HT1080 (cell line): ENCODE measurements at places on chromosomes 4 and X. TPM values are rescaled to one million over a fixed set of nuclear protein-coding genes. Genes with fewer than 3 reads are reported as not detected.

Gene LNX1
- total RNA-seq, result 0.87 and 1.3 TPM in 2 replicates

Gene MYL5
- total RNA-seq, result 4.9 and 8.5 TPM in 2 replicates

Gene UCP1
- total RNA-seq, result 0.07 TPM in 1 of 2 replicates, not detected in the other

Gene SSX4B
- 0.27 TPM in 1 of 2 replicates, not detected in the other for total RNA-seq

Gene SERTM2
- total RNA-seq, result 0.20 TPM in 1 of 2 replicates, not detected in the other

Gene AMOT
- 2.7 and 7.9 TPM in 2 replicates for total RNA-seq

Gene CACNA1F
- not detected in 2 replicates for total RNA-seq

Gene ALPK1
- 3.7 and 5.1 TPM in 2 replicates for total RNA-seq

Gene ZNF157
- total RNA-seq, result not detected in 2 replicates

Gene ARMCX5
- total RNA-seq, result 11.5 and 22.3 TPM in 2 replicates

Gene PHKA1
- total RNA-seq, result 6.9 and 8.3 TPM in 2 replicates

Gene DCK
- total RNA-seq, result 23.3 and 30.7 TPM in 2 replicates

Gene GSPT2
- 7.4 and 7.5 TPM in 2 replicates for total RNA-seq

Gene YIPF7
- total RNA-seq, result not detected in 2 replicates

Gene TMPRSS11B
- not detected in 2 replicates for total RNA-seq

Gene PCSK1N
- total RNA-seq, result not detected in 2 replicates

Gene TACR3
- total RNA-seq, result not detected in 2 replicates

Gene GAGE12H
- not detected in 2 replicates for total RNA-seq

Gene HOPX
- total RNA-seq, result not detected in 2 replicates

Gene AGTR2
- total RNA-seq, result not detected in 2 replicates

Gene CCDC160
- 0.06 TPM in 1 of 2 replicates, not detected in the other for total RNA-seq

Gene MAGEA12
- total RNA-seq, result 142 and 151 TPM in 2 replicates

Gene DGKK
- total RNA-seq, result not detected in 2 replicates

Gene CXCL1
- total RNA-seq, result not detected in 2 replicates

Gene FRMPD4
- total RNA-seq, result 0.19 and 0.37 TPM in 2 replicates

Gene MAP7D2
- 0.07 TPM in 1 of 2 replicates, not detected in the other for total RNA-seq

Gene SH3D19
- total RNA-seq, result 22.6 and 22.7 TPM in 2 replicates

Gene DCAF4L1
- total RNA-seq, result 0.19 and 0.33 TPM in 2 replicates

Gene CHST7
- total RNA-seq, result 0.07 and 0.40 TPM in 2 replicates

Gene TXK
- total RNA-seq, result 0.06 and 0.07 TPM in 2 replicates

Gene FAM9B
- 0.05 TPM in 1 of 2 replicates, not detected in the other for total RNA-seq

Gene TBL1X
- total RNA-seq, result 33.5 and 37.9 TPM in 2 replicates

Gene HDX
- total RNA-seq, result 3.2 and 3.8 TPM in 2 replicates
